Small intestine (tissue), 16 donors: ENCODE measurements at places on chromosomes 13 and 19.

DNA sequence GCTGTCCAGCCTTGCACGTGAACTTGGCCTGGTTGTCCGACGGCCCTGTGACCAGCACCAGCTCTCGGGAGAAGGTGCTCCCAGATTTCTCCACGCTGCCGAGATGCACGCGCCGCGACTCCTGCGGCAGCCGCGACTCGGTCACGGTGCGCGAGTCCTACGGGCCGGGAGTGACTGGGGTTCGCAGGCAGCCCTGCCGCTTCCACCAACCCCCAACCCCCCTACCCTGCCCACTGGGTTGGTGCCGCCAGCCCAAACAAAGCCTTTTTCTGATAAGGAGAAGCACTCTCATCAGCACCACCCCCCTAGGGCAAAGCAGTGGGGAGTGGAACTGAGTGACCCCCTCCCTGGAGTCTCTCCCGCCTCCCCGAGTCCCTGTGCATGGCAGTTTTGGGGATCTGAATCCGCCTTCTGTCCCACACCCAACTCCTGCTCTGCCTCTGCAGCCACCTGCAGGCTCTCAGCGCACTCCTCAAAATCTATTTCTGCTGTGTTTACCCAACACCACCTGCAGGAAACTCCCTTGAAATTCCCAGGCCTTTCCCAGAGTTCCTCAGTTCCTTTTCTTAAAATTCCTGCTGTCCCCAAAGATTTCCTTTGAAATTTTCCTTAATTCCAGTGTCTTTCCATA, 6.2 kb downstream of the NPHS1 start:
- peak; percentile 41 for DNase-seq

DNA sequence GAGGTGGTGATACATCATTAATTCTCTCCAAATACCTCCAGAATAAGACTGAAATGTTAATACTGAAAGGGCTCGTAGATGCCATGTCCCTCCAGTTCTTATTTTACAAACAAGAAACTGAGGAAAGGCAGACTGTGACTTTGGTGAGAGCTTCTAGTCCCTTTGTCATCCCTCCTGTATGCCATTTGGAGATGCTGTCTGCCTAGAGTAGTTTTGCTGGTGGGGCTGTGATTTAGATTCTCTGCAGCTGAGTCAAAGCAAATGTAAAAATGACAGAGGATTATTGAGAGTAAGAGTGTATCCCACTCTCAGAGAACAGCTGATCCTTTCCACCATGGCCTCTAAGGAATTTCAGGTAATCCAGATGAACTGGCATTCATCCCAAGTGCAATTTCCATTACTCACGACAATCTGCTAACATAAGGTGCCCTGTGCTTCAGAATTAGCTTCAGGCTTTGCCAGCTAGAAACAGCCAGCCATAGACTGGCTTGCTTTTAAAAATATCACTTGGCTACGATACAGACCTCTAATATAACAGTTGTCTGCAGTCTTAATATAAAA, 16.8 kb downstream of the PABPC3 start:
- no peak for DNase-seq

DNA sequence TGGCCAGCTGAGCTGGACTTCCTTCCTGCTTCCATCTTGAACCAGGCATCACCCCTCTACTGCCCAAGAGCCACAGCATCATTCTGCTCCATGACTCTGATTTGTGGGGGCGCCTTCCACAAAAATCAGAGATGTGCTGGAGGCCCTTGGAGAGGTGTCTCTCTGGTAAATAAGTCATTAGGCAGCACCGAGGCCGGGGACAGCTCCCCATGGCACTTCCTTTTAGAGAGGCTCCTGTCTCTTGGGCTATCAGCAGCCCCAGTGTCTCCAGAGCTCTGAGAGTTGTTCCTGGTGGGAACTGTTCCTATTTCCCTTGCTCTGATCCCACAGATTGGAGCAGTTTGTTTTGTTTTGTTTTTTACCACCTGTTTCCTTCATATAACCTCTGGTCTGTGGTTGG, 19.9 kb downstream of the NWD1 start:
- DNase-seq: no peak

DNA sequence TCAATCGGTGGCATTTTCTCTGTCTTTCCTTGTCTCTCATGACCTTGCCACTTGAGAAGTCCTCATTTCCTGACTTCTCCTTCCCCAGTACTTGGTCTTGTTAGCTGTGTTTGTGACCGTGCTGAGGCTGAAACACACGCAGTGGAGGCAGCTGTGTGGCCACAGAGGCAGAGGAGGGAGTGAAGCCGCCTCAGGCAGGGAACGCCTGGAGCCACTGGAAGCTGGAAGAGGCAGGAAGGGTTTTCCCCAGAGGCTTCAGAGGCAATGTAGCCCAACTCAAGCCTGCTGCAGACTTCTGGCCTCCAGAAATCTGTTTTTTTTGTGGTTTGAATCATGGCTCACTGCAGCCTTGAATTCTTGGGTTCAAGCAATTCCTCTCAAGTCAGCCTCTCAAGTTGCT, 29.2 kb upstream of the ARGLU1 start:
- no peak for DNase-seq

- no peak for DNase-seq
These were observed 15.1 kb upstream of the GAS6 start for GRCh38 chr13:113879017-113879416.

- DNase-seq: no peak
These were observed 8.0 kb downstream of the EPSTI1 start for GRCh38 chr13:42984026-42984425.

GRCh38 chr19:52335768-52336116, 301 bp upstream of the ZNF610 start:
- no peak for DNase-seq

GRCh38 chr19:33627526-33627925, 5.8 kb downstream of the CHST8 start:
- DNase-seq: no peak
